ENCODE measurements at places on chromosomes 1 and 21. TPM values are rescaled to one million over a fixed set of nuclear protein-coding genes. Genes with fewer than 3 reads are reported as not detected.

PADI1 gene
- total RNA-seq: not detected

ACAP3 gene
- 65.3 TPM for total RNA-seq

BRWD1 gene
- total RNA-seq: 121 TPM

GRCh38 chr1:18444563-18444962, 36.2 kb upstream of the KLHDC7A start:
- DNase-seq: no peak
- no peaks in the 10 kb centered on the region for H3K36me3 ChIP-seq
- H3K4me1 ChIP-seq: no peaks in the 10 kb centered on the region
- H3K27me3 ChIP-seq: peaks cover 35% of the 10 kb centered on the region
- no peak overlapping the region for H3K27ac ChIP-seq

SLAMF1 gene
- total RNA-seq: 11.1 TPM

DNA sequence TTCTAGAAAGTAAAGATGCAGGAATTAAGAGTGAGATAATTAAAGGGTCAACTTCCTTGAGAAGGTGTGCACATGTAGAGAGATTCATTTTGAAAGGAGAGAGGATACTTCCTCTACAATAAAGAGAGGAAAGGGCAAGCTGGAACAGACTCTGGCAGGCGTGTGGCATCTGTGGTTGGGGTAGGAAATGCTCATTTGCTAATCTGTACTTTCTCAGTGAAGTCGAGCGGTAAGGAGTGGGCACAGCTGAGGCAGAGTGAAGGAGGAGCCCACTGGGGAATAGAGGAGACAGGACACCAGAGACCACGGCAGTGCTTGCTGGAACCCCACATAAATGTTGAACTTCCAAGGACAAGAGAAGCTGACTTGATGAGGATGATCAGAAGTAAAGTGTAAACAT, 49.1 kb downstream of the PCSK9 start:
- peaks cover 8% of the 10 kb centered on the region for H3K4me1 ChIP-seq
- no peaks in the 10 kb centered on the region for H3K27me3 ChIP-seq
- no peak overlapping the region for H3K4me3 ChIP-seq
- H3K27ac ChIP-seq: peak overlapping the region; percentile 79

- no peaks in the 10 kb centered on the region for H3K4me1 ChIP-seq
- H3K27ac ChIP-seq: no peak overlapping the region
- H3K27me3 ChIP-seq: peaks cover 24% of the 10 kb centered on the region
- DNase-seq: no peak
- H3K36me3 ChIP-seq: no peaks in the 10 kb centered on the region
These were observed 34.9 kb downstream of the MROH9 start for GRCh38 chr1:170970256-170970655.

DNA sequence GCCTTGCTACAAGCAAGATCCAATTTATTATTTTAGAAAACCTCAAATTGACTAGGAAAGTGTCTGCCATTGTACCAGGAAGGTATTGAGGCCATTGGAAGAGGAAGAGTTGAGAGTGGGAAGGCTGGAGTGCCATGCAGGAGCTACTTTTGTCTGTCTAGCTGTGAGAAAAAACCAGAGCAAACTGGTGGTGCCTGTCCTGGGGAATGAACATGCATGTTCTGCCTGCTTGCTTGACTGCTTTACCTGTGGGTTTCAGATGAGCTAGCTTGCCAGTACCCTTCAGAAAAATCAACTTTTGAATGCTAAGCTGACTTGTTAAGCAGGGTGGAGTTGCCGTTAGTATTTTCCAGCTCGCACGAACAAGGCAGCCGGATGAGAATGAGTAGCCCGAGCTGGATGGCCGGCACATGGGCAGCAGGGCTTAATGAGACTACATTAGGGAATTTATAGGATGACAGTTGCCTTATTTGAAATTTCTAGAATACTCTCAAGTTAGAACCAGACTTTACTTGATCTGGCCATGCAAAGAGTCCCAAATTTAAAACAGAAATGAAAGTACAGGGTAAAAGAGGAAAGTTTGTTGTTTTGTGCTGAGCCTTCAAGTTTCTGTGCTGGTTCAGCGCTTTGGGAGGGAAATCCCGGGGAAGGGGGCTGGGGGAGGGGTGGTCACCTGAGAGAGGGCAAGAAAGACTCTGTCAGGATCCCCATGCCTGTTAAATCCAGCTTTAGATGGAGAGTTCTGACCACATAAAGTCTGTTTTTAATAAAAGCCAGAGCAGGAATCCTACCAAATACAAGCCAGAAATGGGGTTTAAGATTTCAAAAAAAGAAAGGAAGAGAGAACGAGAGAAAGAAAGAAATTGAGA, 29.6 kb upstream of the C1orf105 start:
- H3K36me3 ChIP-seq: peaks cover 3% of the 10 kb centered on the region
- H3K4me3 ChIP-seq: no peak overlapping the region
- H3K27ac ChIP-seq: no peak overlapping the region
- no peaks in the 10 kb centered on the region for H3K27me3 ChIP-seq
- DNase-seq: no peak

Data from naive thymus-derived CD8-positive, alpha-beta T cell (primary cell).